ENCODE measurements at places on chromosomes 11 and 22.
A peak's percentile ranks its signal among the peaks of the same experiment; 100 is the strongest.

GRCh38 chr11:69488543-69488940 lies 7.1 kb downstream of the LINC01488 start:
- no peak for DNase-seq

DNA sequence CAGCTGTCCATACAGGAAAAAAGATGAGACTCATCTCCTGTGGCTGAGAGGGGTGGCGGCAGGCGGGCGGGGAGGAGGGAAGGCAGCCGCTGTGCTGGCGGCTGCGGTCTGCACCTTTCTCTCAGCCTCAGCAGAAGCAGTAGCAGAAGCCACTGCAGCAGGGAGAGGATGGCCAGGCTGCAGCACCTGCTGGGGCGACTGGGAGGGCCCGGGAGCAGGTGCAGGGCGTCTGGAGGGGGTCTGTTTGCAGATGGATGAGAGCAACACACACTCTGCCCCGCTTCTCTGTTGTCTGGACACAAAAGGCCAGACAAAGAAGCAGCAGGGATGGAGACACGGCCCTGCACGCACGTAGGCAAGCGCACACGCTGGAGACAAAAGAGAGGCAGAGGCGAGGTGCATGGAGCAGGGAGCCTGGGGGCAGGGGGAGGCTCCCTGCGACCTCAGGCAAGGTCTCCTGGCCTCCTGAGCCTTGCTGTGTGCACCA lies 9.3 kb upstream of the MIAT start:
- DNase-seq, result no peak

GRCh38 chr11:94650756-94651155 lies 83.6 kb downstream of the PIWIL4 start:
- peak; percentile 53 for DNase-seq

DNA sequence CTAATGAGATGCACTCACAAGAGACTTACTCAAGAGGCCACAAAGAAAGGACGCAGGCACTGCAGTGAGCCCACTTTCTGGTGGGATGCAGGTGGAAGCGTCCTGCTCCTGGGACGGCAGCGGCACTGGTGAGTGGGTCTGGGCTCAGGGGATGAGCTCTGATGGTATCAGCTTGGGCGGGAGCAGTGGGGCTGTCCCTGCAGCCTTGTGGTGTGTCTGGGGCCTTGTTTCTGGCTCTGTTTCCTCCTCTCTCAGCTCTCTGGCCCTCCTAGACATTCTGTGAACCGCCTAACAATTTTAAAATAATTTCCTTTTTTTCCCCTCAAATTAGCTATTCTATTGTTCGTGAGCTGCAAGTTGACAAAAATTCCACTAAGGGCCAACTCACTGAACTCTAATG lies 8.8 kb upstream of the ST14 start:
- no peak for DNase-seq

DNA sequence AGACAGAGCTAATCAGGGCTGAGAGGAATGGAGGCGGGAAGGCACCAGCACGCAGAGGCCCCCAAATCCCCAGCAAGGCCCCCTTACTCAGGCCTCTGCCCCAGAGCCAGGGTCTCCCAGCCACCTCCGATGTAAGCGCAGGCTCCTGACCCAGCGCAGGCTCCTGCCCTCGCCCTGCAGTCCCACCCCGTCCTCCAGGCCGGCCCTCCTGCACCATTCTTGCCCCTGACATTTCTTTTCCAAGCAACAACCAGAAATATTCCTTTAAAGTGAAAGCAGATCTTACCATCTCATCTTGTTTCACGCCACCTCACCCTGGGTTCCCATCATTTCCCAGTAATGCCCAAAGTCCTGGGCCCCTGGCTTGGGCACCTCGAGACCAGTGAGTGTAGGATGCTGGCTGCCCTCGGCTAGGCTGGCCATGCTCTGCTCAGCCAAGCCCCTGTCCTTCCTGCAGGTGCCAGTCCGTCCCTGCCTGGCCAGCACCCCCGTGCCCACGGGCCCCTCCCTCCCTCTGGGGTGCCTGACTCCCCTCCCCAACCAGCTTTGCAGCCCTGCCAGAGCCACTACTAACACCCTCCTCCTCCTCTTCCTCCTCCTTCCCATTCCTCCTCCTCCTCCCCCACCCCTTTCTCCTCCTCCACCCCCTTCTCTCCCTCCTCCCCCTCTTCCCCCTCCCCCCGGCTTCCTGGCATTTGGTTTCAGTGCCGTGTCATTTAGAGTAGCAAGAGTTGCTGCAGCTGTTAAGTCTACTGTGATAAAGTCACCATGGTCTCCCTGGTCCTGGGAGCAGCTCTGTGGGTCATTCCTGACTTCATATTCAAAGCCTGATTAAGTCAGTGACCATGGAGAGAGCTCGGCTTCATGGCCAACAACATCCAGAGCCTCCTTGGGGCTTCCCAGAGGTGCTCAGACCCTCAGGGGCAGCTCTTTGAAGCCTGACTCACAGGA lies 78.7 kb downstream of the PIWIL3 start:
- DNase-seq, result no peak

- DNase-seq, result no peak
Observed at GRCh38 chr11:61011229-61011870, 39.9 kb downstream of the CD6 start.

- no peak for DNase-seq
Observed at GRCh38 chr11:134679592-134679991, 267.6 kb upstream of the B3GAT1 start.

DNA sequence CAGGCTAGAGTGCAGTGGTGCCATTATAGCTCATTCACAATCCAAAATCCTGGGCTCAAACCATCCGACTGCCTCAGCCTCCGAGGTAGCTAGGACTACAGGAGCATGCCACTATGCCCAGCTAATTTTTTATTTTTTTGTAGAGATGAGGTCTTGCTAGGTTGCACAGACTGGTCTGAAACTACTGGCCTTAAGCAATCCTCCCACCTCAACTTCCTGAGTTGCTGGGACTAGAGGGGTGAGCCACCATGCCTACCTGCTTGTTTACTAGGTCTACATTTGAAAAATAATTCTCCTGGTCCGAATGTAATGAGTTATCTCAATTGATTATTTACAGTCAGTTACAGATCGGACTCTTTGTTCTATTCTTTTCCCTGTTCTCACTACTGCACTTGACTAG lies 22.0 kb downstream of the TAF1D start:
- no peak for DNase-seq

DNA sequence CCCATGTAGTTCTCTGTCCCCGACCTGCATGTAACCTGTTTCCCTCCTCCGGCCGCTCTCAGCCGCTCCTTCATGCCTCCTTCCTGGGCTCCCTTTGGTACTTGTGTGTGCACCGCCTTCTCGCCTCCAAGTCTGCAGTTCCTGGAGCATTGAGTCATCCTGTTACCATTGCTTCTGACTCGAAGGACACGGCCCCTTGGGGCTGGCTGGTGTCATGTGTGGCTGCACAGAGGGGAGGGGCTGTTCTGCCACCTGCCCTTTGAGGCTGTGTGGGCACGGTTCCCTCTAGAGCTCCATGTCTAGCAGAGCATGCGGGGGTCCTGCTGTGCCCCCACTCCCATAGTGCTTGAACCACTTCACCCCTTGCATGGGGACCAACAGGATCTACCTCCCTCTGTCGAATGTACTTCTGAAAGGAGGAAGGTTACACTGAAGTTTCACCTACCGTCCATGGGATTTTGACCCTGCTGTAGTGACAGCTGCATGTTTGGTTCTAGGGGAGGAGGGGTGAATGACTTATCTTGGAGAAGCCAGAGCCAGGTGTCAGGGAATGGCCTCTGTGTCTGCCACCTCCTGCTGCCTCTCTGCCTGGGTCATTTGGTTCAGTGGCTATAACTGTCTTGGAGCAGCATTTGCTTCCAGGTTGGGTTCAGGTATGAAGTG lies 39.6 kb downstream of the BCR start:
- DNase-seq, result no peak

- no peak for DNase-seq
Observed at GRCh38 chr11:19675397-19675796, 37.2 kb upstream of the NAV2 start.

DNA sequence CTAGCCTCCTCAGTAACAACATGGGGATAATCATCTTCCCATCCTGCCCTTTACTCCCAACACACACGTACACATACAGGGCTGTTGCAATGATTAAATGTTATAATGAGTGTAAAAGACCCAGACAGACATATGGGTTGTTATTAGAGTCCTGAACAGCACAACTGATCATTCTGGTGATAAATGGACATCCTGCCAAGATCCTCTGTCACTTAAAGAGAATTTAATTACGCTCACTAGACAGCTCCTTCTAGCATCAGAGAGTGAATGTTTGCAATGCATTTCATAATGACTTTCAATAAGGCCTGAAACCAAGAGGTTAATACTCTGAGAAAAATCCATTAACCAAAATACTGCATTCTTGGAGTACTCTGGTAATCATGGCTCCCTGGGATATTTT lies 115.8 kb downstream of the KCNC1 start:
- DNase-seq, result no peak

DNA sequence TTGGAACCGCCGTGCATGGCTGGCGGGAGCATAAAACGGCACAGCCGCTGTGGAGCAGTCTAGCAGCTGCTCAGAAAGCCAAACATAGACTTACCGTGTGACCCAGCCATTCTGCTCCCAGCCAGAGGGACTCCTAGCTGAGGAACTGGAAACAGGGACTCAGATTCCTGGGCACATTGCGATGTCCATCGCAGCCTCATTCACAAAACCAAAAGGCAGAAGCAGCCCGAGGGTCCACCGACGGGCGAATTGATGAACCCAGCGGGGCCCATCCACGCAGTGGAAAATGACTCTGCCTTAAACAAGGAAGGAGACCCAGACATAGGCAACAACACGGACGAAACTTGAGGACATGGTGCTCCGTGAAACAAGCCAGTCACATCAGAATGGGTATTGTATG lies 5.7 kb upstream of the MUC5B start:
- DNase-seq, result no peak

- no peak for DNase-seq
Observed at GRCh38 chr11:93775289-93775688, 8.8 kb upstream of the MED17 start.

GRCh38 chr22:41825376-41825775 lies 7.5 kb upstream of the SREBF2 start:
- DNase-seq, result no peak

GRCh38 chr11:73213196-73214143 lies 4.6 kb upstream of the P2RY2 start:
- DNase-seq, result no peak

DNA sequence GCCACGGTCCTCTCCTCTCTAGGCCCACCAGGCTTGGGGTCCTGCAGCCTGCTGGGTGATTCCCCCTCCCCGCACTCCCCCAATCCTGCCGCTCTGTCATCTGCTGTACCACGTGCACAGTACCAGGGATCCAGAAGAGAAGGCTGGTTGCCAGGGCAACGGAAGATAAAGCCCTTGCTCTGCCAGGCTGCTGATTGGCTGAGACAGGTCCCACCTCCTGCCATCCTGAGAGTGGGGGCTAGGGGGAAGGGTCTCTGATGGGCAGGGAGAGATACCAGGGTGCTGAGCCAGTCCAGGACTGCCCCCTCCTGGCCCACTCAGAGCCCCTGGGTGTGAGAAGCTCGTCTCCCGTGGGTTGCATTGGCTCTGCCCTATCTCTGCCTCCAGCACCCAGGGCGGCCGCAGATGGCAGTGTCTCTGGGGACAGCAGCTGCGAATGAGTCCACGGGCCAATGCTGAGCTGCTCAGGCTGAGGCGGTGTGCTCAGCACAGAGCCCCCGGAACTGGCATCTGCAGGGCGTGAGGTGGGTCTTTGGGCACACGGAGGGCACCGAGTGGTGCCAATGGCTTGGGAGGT lies at the start of gene SMIM45:
Gene SMIM45 (plus strand): TSS at position 253 of the 577 bp plus-strand sequence.
- no peak for DNase-seq

DNA sequence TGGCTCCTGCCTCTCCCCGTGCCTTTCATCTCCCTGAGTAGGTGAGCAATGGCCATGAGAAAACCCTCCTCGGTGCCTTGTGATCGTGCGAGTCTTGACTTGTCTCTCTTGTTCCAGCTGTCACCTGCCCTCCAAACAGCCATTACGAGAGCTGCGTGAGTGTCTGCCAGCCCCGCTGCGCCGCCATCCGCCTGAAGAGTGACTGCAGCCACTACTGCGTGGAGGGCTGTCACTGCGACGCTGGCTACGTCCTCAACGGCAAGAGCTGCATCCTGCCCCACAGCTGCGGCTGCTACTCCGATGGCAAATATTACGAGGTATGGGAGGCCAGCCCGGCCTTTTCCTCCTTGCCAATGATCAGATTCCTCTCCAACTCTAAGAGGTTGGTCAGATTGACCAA lies 51.7 kb downstream of the TECTA start:
- DNase-seq, result no peak

DNA sequence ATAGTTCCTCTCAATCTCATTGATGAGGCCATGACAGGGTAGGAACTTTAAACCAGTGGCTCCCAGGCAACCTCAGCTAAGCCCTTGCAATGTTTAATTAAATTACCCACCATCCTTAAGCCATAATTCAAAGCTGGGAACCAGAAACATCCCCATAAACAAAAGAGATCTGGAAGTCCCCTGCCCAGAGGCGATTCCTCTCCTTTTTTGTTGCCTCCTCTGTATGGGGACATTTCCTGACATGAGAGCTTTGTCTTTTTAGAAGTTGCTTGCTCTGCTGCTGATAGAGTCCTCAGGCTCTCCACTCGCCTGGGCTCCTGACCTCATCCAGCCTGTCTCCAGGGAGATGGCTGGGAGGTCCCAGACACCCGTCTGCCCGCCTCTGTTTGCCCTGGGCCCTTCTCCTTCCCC lies 3.2 kb downstream of the DTX4 start:
- DNase-seq, result no peak

All from amniotic stem cell (primary cell).